Activated CD4-positive, CD25-positive, alpha-beta regulatory T cell (primary cell): ENCODE measurements at places on chromosomes 5 and 9.

- DNase-seq, result no peak
These were observed 25.7 kb upstream of the LAMC3 start for GRCh38 chr9:130983359-130983670.

- DNase-seq, result no peak
These were observed 243.0 kb downstream of the ZSWIM6 start for GRCh38 chr5:61575103-61575502.

- DNase-seq, result no peak
These were observed 31.9 kb downstream of the SLC12A7 start for GRCh38 chr5:1079961-1080360.

DNA sequence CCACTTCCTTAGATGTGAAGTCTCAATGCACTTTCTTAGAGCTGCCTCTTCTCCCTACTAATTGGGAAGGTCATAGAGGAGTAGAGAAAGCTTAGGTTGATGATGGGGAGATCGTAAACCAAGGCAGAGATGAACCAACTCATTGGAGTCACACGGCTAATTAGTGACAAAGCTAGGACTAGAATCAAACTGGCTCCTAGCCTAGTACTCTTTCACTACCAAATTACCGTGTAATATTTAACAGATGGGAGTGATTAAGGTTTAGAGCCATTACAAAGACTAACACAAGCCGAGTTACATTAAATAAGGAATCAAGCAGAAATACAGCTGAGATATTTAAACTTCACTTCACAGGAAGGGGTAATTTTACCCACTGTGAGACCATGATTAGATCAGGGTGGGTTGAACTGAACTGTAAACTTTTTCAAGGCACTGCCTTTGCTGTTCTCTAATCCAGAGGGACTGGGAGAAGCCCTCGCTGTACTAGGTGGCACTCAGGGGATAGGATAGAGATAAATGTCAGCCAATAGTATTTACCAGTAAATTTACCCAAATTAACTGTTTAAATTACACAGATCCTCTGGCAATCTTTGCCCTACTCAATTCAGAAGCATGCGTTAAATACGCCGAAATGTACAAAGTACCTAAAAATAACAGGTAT is 166.4 kb upstream of the PIK3R1 start:
- DNase-seq, result no peak

GRCh38 chr9:134353539-134353938 is 27.3 kb downstream of the RXRA start:
- no peak for DNase-seq

GRCh38 chr9:133056533-133056932 is 5.2 kb upstream of the CEL start:
- DNase-seq, result no peak

- no peak for DNase-seq
These were observed 102.2 kb downstream of the MAP1B start for GRCh38 chr5:72209147-72210115.

DNA sequence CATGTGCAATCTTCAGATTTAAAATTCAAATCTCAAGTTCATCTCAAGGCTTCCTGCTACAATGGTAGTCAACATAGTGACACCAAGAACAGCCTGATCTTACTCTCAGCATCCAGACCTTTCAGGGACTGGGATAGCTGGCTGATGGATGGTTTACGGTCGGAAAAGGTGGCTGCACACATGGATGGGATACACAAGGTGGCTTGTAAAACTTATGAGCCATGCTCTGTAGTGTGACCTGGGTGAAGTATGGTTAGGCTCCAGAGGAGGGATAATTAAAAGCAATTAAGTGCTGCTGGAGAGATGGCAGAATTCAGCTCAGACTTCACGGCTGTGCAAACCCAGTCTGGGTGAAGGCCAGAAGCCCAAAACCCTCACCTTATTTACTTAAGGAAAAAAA is 379.5 kb downstream of the NFIB start:
- DNase-seq, result no peak

GRCh38 chr5:1472964-1473628 is 27.9 kb upstream of the SLC6A3 start:
- no peak for DNase-seq
